ENCODE measurements at places on chromosomes 11 and 22.

DNA sequence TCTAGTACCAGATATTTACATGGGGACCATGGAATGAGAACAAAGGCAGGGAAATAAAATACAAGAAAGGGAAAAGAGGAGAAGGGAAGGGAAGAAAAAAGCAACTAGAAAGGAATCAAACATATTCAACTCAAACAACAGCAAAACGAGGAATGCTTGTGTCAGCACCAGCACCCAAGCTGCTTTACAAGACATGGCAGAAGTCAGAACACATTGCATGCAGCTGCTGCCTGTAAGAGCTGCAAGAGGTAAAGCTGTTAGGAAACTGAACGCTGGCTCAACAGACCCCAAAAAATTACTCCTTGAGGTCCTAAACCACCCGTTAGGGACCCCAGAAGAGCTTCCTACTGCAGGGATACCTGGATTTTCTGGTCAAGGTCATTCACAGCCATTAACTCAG is 296.9 kb downstream of the OPCML start:
- DNase-seq = no peak

- no peak for DNase-seq
Measured at GRCh38 chr11:2436013-2436520, 8.2 kb downstream of the TRPM5 start.

DNA sequence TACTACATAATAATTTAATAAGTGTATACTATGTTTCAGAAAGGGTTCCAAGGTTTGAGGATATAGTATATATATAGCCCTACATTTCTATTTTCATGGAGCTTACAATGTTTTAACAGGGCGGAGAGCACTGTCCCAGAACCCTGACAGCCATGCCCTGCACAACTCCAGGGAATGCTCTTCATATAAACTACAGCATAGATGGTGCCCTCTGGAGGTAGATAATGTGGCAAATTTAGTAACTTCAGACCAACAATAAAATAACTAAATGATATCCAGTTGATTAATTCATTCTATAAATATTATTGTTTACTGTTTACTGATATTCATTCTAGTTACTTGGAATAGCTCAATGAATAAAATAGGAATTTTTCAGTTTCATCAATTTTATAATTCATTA is 693.7 kb upstream of the CCDC179 start:
- no peak for DNase-seq

- peak; percentile 2 for DNase-seq
Measured at GRCh38 chr11:26028393-26028911, 303.5 kb upstream of the ANO3 start.

DNA sequence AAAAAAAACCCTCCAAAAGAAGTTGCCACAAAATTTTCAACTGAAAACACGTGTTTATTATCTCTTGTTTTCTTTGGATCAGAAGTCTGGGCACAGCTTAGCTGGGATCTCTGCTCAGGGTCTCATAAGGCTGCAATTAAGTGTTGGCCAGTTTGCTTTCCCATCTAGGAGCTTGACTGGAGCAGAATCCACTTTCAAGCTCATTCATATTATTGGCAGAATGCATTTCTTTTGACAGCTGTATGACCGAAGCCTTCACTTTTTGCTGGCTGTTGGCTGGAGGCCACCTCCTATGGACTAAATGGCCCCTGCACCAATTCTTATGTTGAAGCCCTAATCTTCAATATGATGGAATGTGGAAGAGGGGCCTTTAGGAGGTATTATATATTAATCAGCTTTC is 139.6 kb downstream of the DDX10 start:
- no peak for DNase-seq

DNA sequence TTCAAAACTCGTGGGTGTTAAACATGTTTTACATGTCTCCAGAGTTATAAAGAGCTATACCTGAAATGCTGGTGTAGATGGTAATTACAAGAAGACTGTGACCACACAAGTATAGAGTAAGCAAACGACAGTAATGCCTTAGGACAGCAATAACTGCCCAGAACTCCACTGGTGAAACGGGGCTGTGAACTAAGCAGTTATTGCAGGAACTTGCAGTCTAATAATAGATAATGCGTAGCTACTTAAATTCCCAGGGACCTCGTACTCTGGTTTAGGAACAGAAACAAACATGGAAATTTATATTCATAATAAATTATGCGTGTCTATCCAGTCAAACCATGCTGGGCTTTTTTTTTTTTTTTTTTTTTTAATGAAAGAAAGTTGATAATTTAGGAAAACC is 24.9 kb upstream of the TP53AIP1 start:
- DNase-seq = no peak

- no peak for DNase-seq
Measured at GRCh38 chr22:34886391-34886790, 179.6 kb upstream of the ISX start.

DNA sequence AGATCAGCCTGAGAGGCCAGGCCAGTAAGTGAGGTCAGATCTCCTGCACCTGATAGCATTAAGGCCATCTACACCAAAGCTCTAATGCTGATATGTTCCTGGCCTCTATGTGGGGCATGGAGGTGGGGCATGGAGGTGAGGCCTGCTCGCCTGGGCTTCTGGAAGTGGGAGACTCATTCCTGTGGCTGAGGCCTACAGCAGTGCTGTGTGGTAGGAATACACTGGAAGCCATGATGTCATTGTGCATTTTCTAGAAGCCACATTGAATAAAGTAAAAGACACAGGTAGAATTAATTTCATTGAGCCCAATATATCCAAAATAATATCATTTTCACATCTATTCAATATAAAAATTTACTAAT is 2.7 kb downstream of the PNPLA3 start:
- no peak for DNase-seq

GRCh38 chr11:71240865-71241691 is 11.3 kb downstream of the SHANK2 start:
- peak; percentile 20 for DNase-seq

DNA sequence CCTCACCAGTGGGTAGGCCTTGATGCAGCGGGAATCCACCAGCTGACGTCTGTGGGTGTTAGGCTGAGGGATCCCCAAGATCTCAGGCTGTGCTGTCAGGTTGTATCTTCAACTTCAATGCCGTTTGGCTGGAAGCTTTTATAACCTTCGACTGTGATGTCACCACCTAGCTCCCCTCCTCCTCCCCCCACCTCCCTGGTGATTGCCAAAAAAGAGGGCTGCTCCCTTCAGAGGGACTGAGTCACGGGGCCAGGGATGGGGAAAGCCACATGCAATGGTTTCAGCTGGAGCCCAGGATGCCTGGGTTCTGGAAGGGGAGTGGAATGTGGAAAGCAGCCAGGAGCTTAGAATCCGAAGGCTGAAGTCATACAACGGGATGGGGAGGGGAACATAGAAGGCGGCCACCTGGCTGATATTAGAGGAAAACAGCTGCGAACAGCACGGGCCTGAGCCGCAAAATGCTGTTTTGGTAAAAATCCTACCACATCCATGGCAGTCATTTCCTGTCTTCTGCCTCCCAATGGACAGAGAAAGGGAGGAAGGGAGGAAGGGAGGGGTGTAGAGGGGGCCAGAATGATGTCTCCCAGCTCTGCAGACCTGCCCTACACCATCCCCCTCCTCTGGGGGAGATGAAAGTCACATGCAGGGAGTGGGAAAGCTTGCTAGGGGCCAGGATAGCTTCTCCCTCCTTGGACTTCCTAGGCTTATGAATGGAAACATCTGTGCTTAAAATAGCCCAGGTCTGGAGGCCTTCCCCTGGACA is at the start of gene LRRN4CL:
Gene LRRN4CL (minus strand): TSS at position 110 of the 763 bp plus-strand sequence. CDS start 1,022 bp downstream, outside the sequence.
- DNase-seq = peak; percentile 69

- no peak for DNase-seq
Measured at GRCh38 chr11:33691066-33691864, 9.4 kb downstream of the C11orf91 start.

DNA sequence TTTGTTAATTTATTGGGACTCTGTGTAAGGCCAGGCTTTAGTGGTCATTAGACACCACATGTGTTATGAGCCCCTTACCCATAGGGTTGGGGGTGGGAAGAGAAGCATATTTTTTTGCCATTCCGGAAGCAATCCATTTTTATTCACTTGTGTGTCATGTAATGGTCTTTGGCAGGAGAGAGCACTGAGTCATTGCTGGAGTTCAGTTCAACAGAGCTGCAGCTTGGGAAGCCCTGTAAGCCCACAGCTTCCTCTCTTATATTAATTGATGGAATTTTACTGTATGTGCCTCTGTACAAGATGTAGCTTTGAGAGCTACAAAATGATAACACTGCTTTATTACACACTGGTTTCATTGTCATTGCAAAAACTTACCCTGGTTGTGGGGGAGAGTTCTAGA is 177.3 kb upstream of the SORL1-AS1 start:
- DNase-seq = peak; percentile 86

- peak; percentile 84 for DNase-seq
Measured at GRCh38 chr11:102226702-102227490, 90.4 kb upstream of the BIRC3 start.

GRCh38 chr11:118005224-118006152 is 19.3 kb downstream of the IL10RA start:
- no peak for DNase-seq

DNA sequence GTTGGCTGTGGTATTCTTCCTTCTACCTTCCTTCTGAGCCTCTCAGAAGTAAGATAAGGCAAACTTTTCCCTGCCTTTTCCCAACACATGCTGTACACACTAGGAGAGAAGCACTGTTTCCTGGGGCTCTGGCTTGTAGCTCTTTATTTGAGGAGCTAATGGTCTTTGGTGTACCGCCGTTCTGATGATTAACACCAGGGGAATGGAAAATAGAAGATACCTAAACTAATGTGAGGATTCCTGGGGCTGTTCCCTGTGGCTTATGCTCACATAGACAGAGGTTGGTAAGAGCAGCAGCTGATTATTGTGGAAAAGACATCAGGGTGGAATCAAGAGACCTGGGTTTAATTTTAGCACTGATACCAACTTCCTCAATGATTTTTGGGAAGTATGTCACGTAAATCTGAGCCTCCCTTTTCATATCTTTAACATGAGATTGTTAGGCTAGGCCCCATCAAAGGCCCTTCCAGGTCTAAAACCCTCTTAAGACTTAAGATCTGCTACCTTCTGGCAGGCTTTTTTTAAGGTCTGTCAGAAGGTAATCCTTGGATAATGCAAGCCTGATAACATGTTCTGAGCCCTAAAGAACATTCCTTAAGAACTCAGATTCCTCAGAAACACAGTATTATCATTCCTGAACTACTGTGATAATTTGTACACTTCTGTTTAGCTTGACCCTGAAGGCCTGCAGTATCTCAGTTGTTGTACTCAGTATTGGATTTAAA is 24.8 kb upstream of the RCE1 start:
- DNase-seq = no peak

- DNase-seq = peak; percentile 97
Measured at GRCh38 chr11:64868904-64869570, 9.4 kb downstream of the EHD1 start.

GRCh38 chr11:15845261-15845660 is 511.1 kb downstream of the SOX6 start:
- no peak for DNase-seq

DNA sequence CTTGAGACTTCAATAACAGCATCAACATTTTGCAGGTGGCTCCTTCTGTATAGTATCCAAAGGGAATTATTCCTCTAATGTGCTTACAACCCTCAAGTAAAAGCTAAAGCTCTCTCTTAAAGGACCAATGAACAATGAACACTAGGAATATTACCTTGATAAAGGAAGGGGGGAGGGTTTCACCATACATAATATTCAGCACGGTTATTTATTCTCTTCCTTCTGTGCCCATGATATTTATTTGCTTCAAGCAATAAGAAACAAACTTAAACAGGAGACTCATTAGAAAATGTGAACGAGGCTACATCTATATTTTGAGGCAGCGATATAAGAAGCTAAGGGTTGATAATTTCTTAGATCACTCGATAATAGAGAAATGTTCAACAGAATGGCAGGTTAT is 21.2 kb downstream of the BLID start:
- no peak for DNase-seq

GRCh38 chr11:64762277-64762673 is 2.5 kb upstream of the PYGM start:
- no peak for DNase-seq

GRCh38 chr11:34154059-34154875 is 48.8 kb downstream of the NAT10 start:
- no peak for DNase-seq

DNA sequence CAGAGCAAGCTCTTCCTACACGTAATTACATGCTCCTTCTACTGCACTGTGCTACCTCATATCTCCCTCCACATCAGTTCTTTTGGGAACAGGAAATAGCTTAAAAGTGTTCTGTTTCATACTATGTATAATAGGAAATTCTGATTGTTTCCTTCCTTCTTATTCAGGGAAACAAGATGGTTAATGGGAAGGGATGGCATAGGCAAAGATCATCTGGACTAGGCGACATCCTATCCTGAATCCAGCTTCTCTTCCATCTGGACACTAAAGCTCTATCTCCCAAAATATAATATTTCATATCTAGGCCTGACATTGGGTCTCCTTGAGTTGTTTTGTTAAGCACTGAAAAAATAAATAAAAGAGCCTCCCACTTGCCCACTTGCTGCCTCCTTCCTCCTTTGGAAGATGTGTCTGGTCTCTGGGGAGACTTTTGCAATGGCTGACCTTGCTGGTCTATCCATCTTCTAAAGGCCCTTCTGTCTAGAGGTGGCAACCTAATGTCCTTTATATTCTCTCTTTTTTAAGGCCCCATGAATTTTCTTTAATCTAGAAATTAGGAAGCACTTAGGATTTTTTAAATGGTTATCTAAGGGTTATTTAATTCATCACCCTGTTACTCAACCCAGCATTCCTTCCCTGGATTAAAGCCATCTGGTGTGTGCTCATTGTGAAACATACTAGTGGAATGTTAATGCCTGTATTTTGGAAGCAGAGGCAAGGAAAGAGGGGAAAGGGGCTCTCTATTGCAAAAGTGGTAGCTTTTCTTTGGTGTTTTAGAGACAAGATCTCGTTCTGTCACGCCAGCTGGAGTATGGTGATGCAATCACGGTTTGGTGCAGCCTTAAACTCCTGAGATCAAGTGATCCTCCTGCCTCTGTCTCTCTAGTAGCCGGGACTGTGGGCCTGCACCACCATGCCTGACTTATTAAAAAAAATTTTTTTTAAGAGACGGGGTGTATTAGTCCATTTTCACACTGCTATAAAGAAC is 20.6 kb downstream of the CLMP start:
- DNase-seq = peak; percentile 88
